ENCODE measurements at places on chromosomes 6 and 20.

DNA sequence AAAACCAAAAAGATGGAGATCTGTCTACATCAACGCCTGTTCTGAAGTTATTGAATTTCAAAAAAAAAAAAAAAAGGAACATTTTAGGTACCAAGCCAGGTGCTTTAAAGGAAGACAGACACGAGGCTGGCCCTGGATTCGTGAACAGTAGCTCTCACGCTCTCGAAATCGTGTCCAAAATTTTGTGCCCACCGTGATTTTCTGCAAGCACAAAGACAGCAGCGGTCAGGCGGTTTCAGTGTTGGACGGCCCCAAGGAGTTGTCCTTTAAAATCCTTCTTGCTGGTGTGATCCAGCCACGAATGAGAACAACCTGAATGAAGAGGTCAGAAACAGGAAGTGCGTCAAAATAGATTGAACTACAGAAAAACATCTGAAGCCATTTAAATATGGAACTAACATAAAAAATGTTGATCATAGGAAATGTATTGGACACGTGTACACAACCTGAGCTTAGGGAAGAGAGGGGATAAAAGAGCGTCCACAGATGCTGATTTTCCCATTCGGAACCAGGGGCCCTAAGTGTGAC, 78.2 kb downstream of the THBS2 start:
- no peak for DNase-seq

DNA sequence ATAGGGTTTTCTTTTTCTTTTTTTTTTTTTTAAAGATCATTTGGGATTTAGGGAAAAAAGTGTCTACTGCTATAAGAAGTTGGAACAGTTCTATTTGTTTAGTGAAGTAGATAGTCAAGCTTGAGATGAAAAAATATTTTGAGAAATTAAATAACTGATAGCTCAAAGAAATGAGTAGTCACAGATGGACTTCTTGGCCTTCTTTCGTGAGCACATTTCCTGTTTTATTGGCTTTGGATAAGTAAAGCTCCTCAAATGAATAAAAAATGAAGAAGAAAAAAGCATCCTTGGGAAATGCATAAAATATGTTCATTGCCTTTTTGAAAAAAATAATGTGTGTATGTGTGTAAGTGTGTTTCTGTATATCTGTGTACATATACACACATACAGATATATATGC, 515.9 kb downstream of the GRIK2 start:
- no peak for DNase-seq

DNA sequence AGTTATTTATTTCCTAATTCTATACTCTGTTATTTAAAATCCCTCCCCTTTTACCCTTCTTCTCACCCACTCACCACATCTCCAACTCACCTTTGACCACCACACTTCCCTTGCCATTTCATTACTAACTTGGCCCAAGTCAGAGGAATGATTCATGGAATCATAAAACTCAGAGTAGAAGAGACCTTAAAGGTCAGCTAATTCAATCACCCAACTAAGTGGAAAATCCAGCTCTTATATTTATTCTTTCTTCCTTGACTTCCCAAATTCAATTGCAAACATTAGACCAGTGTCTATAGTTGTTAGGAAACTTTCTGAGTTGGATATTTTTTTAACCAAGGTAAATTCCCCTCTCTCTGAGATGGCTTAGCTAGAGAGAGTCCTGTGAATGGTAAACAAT, 26.5 kb upstream of the HEY2 start:
- DNase-seq: no peak

DNA sequence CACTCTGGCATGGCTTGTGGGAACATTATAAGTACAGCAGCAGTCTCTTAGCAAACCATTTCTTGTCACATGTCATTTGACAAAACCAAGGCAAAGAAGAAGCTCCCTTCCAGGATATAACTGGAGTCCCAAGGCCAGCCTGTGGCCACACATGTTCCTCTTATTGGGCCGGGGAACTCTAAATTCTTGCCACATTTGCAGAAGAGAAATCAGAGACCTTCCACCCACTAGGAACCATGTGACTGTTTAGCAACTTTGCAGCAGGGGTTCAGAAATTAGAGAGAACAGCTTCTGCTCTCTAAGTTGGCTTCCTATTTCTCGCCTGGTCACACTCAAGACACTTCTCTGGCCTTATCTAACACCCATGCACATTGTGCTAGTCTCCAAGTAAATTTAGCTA, 20.4 kb upstream of the MEP1A start:
- no peak for DNase-seq

GRCh38 chr6:107062691-107063090, 34.7 kb downstream of the MTRES1 start:
- no peak for DNase-seq

DNA sequence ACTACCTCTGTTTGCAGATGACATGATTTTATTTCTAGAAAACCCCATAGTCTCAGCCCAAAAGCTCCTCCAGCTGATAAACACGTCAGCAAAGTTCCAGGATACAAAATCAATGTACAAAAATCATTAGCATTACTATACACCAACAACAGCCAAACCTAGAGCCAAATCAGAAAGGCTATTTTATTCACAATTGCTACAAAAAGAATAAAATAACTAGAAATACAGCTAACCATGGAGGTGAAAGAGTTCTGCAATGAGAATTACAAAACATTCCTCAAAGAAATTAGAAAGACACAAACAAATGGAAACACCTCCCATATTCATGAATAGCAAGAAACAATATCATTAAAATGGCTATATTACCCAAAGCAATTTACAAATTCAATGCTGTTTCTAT, 65.6 kb upstream of the HTR1E start:
- no peak for DNase-seq

GRCh38 chr6:44255871-44256774, 1.2 kb downstream of the SLC35B2 start:
- no peak for DNase-seq

- no peak for DNase-seq
These were observed 37.5 kb upstream of the EPM2A start for GRCh38 chr6:145772846-145773245.

GRCh38 chr20:17497821-17498580, 33.2 kb downstream of the BFSP1 start:
- peak; percentile 24 for DNase-seq

DNA sequence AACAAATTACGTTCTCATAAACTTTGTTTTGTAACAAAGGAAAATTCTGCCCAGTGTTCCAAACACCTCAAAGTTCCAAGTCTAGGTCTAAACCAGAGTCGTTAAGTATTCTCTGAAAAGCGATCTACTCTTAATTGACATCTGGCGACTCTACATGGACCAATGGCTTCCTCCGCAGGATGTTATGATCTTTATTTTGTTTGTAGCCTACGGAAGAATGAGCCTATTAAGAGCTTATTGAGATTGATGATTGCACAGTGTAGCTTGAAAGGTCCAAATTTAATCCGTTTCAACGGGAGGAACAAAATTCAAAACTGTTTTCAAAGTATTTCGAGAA, 61.1 kb downstream of the FAM217A start:
- DNase-seq: peak; percentile 55

DNA sequence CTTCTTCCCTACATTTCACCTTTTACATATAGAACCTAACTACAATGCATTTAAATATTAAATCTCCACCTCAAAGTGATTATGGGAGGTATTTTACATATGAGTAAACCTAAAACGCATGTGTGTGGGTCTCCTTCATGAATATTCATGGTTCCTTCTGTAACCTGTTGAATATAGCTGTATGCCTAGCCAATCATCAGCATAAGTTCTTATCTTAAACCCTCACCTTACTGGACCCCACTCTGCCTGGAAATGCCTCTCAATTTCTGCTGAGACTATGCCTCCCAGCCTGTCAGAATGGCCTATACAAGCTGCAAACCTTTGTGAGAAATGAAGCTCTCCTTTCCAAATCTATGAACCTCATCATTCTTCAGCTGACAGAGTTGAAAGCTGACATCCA, 21.3 kb downstream of the CEP85L start:
- no peak for DNase-seq

GRCh38 chr6:35396991-35397390, 54.6 kb downstream of the PPARD start:
- no peak for DNase-seq

- DNase-seq: no peak
These were observed 142.7 kb upstream of the SLC35B3 start for GRCh38 chr6:8578006-8578405.

DNA sequence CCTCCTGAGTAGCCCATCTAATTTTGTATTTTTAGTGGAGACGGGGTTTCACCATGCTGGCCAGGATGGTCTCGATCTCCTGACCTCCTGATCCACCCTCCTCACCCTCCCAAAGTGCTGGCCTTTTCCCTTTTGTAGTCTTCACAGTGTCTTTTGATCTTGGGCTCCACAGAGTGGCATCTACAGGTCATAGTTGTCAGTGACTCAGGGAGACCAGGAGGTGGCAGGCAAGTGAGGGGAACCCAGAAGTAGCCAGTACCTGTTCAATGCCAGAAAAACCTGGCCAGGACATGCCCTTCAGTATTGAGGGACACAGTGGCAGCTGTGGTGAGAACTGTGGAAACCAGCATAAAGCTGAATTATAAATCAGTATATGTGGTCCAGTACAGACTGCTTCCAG, 19.6 kb downstream of the RPP21 start:
- no peak for DNase-seq

- peak; percentile 35 for DNase-seq
These were observed 46.8 kb downstream of the RANBP9 start for GRCh38 chr6:13664703-13665352.

- DNase-seq: no peak
These were observed 127.9 kb downstream of the WDR27 start for GRCh38 chr6:169573883-169574282.

DNA sequence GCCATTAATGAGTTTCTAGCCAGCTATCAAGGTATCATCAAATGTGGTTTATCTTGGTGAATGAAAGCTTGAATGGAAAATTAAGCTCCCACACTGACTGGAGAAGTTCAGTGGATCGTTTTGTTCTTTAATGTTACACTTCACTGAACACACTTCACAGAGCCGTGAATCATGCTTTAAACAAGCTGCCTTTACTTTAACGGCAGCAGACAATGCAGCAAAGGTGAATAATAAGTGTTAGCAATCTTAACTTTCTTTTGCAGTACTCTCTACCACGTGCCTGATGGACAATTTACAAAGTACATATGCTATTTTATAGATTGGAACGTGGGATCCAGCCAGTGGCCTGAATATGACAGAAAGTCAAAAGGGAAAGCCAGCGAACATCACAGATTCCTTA, 424.5 kb downstream of the GRIK2 start:
- no peak for DNase-seq

Data from EH (cell line).